NCI-H187 treated with DMSO at 0.1 percent for 48 hours (cell line): ENCODE measurements at places on chromosomes 3 and 15.

- no peak for DNase-seq
These were observed 44.8 kb downstream of the PDIA5 start for GRCh38 chr3:123111640-123112039.

- no peak for DNase-seq
These were observed 157.9 kb upstream of the BHLHE40 start for GRCh38 chr3:4821338-4821737.

DNA sequence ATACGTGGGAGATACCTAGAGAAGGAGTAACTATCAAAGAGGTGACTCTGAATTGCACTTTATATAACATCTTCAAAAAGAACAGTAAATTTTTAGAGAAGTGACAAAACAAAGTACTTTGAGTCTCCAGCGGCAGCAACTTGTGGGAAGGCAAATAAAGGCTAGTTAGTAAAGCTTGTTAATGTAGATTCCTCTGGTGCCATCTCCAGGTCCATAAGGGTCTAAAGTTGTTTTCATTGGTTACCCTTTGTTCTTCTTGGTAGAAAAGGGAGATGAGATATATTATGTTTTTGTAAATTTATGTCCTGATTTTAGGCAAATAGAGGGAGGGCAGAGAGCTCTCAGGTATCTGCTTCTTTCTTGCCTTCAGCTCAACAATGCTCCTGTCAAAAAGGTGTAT is 161.6 kb downstream of the MYRIP start:
- DNase-seq, result no peak

- DNase-seq, result no peak
These were observed 20.7 kb upstream of the FBXL22 start for GRCh38 chr15:63576441-63576840.

- no peak for DNase-seq
These were observed 26.8 kb downstream of the SERPINI1 start for GRCh38 chr3:167762296-167762695.

- no peak for DNase-seq
These were observed 4.7 kb downstream of the ITPR1 start for GRCh38 chr3:4497843-4498324.

- DNase-seq, result no peak
These were observed 292.9 kb upstream of the NR2F2 start for GRCh38 chr15:96037584-96037983.

GRCh38 chr3:37905987-37906674 is 44.5 kb downstream of the CTDSPL start:
- no peak for DNase-seq

- no peak for DNase-seq
These were observed 36.7 kb downstream of the RGMA start for GRCh38 chr15:93052090-93052879.
